ENCODE measurements at places on chromosomes 12 and 14.

GRCh38 chr12:99386907-99387306, 260.6 kb upstream of the GARIN6 start:
- no peak for DNase-seq

GRCh38 chr14:24298892-24299254, 707 bp downstream of the DHRS1 start:
- DNase-seq: no peak

DNA sequence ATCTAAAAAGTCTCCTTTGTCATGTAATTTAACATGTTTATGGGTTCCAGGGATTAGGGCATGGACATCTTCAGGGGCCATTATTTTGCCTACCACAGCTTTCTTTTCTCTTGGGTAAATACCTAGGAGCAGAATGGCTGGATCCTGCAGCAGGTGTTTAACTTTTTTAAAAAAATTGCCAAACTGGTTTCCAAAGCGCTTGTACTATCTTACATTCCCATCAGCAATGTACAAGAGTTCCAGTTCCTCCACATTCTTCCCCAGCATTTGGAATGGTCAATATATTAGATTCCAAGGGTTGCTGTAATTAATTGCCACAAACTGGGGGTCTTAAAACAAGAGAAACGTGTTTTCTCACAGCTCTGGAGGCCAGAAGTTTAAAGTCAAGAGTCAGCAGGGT, 27.7 kb upstream of the MYL2 start:
- no peak for DNase-seq

DNA sequence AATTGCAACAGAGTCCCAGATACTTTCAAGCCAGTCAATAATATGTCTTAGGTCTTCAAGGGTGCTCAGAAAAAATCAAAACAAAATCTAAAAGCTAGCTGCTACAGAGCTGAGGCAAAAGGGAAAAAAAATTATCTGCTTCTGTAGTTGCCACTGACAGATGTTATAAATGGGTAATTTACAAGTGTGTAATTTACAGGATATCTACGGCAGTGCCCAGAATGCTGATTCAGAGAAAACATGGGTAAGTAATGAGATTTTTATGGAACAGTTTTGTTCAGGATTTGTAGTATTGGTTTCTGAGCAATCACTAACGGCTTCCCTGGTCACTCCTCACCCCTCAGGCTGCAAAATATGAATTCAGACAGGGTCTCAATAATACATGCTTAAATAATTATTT, 234.1 kb downstream of the GALC start:
- DNase-seq: no peak

- DNase-seq: no peak
Measured at GRCh38 chr12:632102-632696, 31.0 kb downstream of the NINJ2 start.

GRCh38 chr14:88422919-88423650, 37.6 kb downstream of the SPATA7 start:
- no peak for DNase-seq
